ENCODE measurements at places on chromosomes 3 and 15. TPM values are rescaled to one million over a fixed set of nuclear protein-coding genes. Genes with fewer than 3 reads are reported as not detected.

DNA sequence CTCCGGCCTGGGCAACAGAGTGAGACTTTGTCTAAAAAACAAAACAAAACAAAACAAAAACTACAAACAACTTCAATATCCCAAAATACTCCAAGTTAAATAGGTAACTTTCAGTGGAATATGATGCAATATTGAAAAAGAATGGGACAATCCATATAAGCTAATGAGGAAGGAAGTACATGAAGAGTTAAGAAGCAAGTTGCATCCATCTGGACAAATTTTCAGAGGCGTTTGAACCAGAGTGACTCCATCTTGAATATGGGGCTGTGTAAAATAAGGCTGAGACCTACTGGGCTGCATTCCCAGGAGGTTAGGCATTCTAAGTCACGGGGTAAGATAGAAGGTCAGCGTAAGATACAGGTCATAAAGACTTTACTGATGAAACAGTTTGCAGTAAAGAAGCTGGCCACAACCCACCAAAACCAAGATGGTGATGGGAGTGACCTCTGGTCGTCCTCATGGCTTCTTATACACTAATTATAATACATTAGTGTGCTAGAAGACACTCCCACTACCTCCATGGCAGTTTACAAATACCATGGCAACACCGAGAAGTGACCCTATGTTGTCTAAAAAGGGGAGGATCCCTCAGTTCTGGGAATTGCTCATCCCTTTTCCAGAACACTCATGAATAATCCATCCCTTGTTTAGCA lies 58.1 kb upstream of the LCTL start:
- DNase-seq, result no peak

Gene GABRB3
- total RNA-seq, result 73.9 TPM

- no peak for DNase-seq
Measured at GRCh38 chr3:74055061-74055460, 430.3 kb upstream of the PDZRN3 start.

DNA sequence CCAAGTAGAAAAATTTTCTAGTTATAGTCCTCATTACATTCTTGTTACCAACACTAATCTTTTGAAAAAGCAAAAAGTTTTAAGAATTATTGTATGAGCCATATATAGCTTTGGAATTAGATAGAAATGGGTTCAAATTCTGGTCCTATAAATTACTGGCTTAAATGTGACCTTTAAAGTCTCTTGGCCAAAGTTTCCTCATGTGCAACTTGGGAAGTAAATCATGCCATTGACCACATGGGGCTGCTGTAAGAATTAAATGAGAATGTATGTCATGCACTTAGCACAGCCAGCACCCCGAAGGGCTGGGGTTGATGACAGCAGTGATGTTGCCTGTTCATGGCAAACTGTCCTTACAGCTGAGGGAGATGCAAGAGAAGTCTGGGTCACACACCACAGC lies 108.3 kb downstream of the TOP2B start:
- no peak for DNase-seq

Gene CFAP161
- 2.6 TPM for total RNA-seq
